SJSA1 (cell line): ENCODE measurements at places on chromosomes 13 and 19. TPM values are rescaled to one million over a fixed set of nuclear protein-coding genes. Genes with fewer than 3 reads are reported as not detected.

MAP3K10 gene
- total RNA-seq = 6.6 and 7.4 TPM in 2 replicates

THOP1 gene
- 146 and 185 TPM in 2 replicates for total RNA-seq

CLEC17A gene
- 0.18 TPM in 1 of 2 replicates, not detected in the other for total RNA-seq

ZNF221 gene
- total RNA-seq = 2.0 and 5.4 TPM in 2 replicates

ATP4A gene
- total RNA-seq = not detected in 2 replicates

EDNRB gene
- total RNA-seq = not detected in 2 replicates

FPR3 gene
- total RNA-seq = not detected in 2 replicates

WIZ gene
- total RNA-seq = 11.6 and 13.5 TPM in 2 replicates

SHISA2 gene
- total RNA-seq = 1.3 and 2.6 TPM in 2 replicates

TSSK6 gene
- total RNA-seq = 0.69 and 0.74 TPM in 2 replicates

TSEN34 gene
- total RNA-seq = 85.4 and 106 TPM in 2 replicates

PROZ gene
- not detected in 2 replicates for total RNA-seq

PLPP2 gene
- total RNA-seq = 7.3 and 18.5 TPM in 2 replicates

ZNF816 gene
- 9.5 and 16.3 TPM in 2 replicates for total RNA-seq

ZNF134 gene
- total RNA-seq = 25.0 and 26.3 TPM in 2 replicates

PSG4 gene
- not detected in 2 replicates for total RNA-seq

ADPRHL1 gene
- total RNA-seq = 6.3 and 10.5 TPM in 2 replicates

B3GNT8 gene
- not detected in 2 replicates for total RNA-seq

CEACAM19 gene
- total RNA-seq = 0.06 and 1.6 TPM in 2 replicates

SIGLEC11 gene
- not detected in 2 replicates for total RNA-seq

RAB20 gene
- total RNA-seq = 19.3 and 24.3 TPM in 2 replicates

CYP2F1 gene
- total RNA-seq = not detected in 2 replicates

LGALS14 gene
- not detected in 2 replicates for total RNA-seq

COL4A1 gene
- 489 and 591 TPM in 2 replicates for total RNA-seq

CKM gene
- total RNA-seq = not detected in 2 replicates

BEST2 gene
- 0.13 TPM in 1 of 2 replicates, not detected in the other for total RNA-seq

ZNF823 gene
- 3.3 and 7.4 TPM in 2 replicates for total RNA-seq

FCHO1 gene
- 0.63 TPM in 1 of 2 replicates, not detected in the other for total RNA-seq

ATP1A3 gene
- not detected in 2 replicates for total RNA-seq

CLEC4M gene
- total RNA-seq = not detected in 2 replicates

FFAR1 gene
- total RNA-seq = not detected in 2 replicates

SHKBP1 gene
- 16.2 and 16.4 TPM in 2 replicates for total RNA-seq

SYDE1 gene
- total RNA-seq = 117 and 118 TPM in 2 replicates

MEIOSIN gene
- not detected in 2 replicates for total RNA-seq

OR7D2 gene
- total RNA-seq = 0.03 TPM in 1 of 2 replicates, not detected in the other

NCR1 gene
- total RNA-seq = not detected in 2 replicates

CD70 gene
- total RNA-seq = 122 and 128 TPM in 2 replicates

ANKRD24 gene
- 0.05 and 0.09 TPM in 2 replicates for total RNA-seq

ZNF223 gene
- total RNA-seq = 3.9 and 7.5 TPM in 2 replicates

TEX26 gene
- total RNA-seq = not detected in 2 replicates

COX7A1 gene
- not detected in 2 replicates for total RNA-seq

LYPD3 gene
- total RNA-seq = 0.13 TPM in 1 of 2 replicates, not detected in the other

KIR3DL1 gene
- total RNA-seq = not detected in 2 replicates
